ENCODE measurements at places on chromosomes 11 and 22.

GRCh38 chr11:12287374-12288211 lies 89.8 kb upstream of the PARVA start:
- no peak for DNase-seq

GRCh38 chr11:75351541-75351790 lies at the start of gene ARRB1:
Gene ARRB1 (minus strand): TSS chr11:75351661. CDS start chr11:75351607, 54 bp downstream.
- no peak for DNase-seq

GRCh38 chr11:133576351-133576750 lies 44.0 kb upstream of the OPCML start:
- no peak for DNase-seq

GRCh38 chr22:30569674-30570202 lies 4.7 kb downstream of the GAL3ST1 start:
- DNase-seq, result no peak

- DNase-seq, result no peak
These were observed 1251.2 kb downstream of the BRD1 start for GRCh38 chr22:48576333-48577013.

DNA sequence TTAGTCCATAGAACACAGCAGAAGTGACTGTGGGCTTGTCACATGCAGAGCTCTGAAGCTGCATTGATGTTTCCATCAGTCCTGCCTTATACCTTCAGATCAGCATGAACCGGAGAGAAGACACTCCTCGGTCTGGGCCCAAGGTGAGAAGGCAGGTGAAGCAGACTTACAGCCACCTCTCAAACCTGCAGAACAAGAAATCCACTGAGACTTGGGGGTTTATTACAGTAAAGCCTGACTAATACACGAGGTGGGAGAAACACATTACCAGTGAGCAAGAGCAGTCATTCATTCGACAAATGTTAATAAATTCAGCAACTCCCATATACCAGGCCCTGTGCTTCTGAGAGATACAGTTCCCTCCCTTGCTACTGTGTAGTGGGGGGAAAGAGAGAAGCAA lies 279.0 kb downstream of the DDX10 start:
- DNase-seq, result no peak

GRCh38 chr11:134530636-134531326 lies 118.7 kb upstream of the B3GAT1 start:
- DNase-seq, result no peak

GRCh38 chr11:91158297-91158696 lies 935.4 kb upstream of the CHORDC1 start:
- DNase-seq, result no peak

DNA sequence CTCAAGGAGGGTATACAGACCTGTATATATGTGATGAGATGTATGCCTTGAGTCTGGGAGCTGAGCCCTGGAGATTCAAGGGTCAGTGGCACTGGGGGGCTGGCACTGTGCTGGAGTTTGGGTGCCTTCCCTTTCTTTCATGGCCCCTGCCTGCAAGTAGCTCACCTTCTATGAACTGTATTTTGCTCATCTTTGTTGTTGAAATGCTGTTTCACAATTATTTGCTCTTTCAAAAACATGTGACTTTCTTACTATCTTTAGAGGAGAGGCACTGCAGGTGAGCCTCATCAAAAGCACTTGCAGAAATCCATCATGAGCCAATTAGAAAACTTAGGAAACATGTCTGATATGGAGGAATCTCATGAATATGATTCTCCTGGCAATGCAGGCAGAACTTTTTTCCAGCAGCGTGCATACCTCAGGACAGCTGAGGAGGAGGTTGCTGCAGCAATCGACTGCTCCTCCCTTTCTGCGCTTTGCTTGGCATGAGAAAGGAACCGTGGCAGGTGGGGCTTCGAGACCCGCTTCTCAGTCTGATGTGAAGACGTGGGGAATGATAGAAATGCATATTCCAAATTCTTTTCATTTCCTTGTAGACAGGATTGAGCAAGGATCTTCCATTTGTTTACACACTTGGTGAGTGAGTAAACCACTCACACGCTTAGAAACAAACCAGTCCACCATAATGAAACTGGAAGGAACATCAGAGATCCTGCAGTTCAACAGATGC lies 178.4 kb upstream of the E2F8 start:
- DNase-seq, result no peak

DNA sequence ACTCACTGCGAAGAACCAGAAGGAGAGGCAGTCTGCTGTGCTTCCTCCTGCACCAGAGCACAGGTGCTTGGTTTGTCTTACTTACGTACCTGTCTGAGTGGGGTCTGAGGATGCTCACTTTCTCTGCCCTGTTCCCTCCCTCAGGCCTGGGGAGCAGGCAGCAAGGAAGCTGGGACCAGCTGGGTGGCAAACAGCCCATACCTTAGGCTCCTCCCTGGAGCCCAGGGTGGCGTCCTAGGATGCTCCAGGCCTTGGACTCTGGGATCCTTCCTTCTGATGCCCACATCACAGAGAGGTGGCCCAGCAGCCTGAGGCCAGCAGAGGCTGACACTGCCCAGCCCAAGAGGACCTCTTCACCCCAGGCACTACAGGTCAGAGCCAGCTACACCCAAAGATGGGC lies 593.2 kb downstream of the BRD1 start:
- DNase-seq, result no peak

DNA sequence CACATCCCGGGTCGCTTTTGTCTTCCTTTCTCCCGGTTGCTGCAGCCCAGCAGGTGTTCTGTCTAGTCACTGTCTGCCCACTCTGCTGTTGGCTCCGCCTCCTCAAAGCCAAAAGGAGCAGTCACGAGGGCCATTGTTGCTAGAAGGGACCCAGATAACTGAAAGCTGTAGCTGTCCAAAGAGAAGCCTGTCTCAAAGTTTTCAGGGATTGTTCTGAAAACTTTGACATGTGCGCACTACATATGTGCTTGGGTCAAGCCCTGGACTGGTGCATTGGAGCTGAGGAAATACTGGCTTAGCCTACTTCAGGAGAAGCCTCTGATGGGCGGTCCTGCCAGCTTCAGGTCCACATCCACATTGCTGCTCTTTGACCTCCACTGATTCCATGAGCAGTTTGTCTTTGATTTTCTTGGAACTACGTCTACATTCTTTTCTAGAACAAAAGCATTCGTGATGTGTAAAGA lies 8.8 kb upstream of the OR2AT4 start:
- DNase-seq, result no peak

DNA sequence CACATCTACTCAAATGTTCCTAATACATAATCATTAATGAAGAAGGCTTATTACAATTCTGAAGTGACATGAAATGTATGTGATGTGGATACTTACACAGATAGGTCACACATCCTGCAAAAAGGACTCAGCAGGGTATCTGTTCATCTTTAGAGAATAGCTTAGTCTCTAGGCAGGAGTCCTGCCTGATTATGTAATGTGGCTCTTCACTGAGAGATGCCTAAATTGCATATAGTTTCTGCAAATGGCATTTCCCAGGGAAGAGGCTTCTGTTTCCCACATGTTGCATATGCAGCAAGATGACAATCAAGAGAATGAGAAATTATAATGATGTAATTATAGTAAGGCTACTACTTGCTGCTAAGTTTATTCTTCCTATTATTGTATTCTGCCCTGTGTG lies 58.8 kb upstream of the SLC36A4 start:
- no peak for DNase-seq

All from activated CD4-positive, CD25-positive, alpha-beta regulatory T cell treated with anti-CD3 and anti-CD28 coated beads, Interleukin-2, amount 50 U/mL, for 16 hours (primary cell).